Activated T-helper 1 cell treated with anti-CD3 and anti-CD28 coated beads, Interleukin-12 subunit alpha, Interleukin-12 subunit beta, Interleukin-2, Interleukin-4 antibody, amounts not matched to agents 30 ng/mL and 10 ng/mL and 1 ng/mL, durations not matched to agents 14 hours and 24 hours and 36 hours (primary cell): ENCODE measurements at places on chromosomes 1 and 21. TPM values are rescaled to one million over a fixed set of nuclear protein-coding genes. Genes with fewer than 3 reads are reported as not detected.

DNA sequence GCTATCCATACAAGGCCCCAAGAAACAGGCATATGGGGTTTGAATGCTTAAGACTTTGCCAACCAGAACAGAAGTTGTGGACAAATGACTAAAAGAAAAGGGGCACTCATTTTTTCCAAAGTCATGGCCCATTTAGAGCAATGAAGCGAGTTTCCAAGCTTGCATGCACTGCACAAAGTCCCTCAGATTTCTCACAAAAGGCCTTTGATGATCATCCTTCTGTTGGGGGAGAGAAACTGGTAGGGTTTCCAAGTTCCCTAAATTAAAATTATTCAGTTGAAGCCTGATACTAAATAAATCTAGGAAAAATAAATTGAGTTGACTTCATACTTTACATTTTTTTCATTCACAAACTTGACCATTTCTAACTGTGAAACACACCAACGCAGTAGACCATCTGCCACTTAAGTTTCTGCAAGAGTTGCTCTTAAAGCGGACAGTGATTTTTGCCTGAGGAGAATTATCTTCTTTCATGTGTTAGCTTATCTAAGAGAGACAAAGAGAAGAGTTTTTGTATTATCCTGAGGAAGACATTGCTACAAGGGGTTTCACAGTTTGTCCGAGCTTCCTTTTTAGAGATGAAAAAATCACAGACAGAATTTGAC, 139.2 kb downstream of the SEC16B start:
- no peak for DNase-seq

GRCh38 chr1:171785766-171786165, 4.3 kb downstream of the METTL13 start:
- DNase-seq: no peak

DNA sequence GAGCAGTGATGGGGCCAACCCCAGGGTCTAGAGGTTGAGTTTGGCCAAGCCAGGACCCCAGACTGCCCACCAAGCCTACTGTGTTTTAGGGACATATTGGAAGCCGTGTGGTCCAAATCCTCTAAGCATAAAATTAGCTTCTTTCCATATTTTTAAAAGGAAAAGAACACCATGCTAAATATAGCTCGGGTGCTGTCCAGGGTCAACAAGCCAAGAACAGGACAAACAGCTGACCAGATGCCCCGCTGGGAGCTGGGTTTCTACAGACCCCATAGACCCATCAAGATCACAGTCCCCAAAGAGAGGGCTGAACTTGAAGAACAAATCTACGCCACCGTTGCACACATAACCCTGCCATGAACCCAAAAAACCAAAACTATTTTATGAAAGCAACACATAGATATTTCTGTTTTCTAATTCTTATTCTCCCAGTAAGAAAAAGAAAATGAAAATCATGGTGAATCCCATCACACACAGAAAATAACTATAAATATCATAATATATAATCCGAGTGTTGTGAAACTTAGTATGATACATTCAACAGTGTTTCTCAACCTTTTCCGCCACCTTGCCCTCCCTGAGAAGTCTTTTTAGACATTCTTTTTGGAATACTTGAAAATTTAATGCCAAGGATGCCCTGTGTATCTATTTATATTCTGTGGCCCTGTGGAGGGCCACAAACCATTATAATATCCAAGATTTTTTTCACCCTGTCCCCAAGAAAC, 36.2 kb upstream of the FHAD1 start:
- no peak for DNase-seq

DNA sequence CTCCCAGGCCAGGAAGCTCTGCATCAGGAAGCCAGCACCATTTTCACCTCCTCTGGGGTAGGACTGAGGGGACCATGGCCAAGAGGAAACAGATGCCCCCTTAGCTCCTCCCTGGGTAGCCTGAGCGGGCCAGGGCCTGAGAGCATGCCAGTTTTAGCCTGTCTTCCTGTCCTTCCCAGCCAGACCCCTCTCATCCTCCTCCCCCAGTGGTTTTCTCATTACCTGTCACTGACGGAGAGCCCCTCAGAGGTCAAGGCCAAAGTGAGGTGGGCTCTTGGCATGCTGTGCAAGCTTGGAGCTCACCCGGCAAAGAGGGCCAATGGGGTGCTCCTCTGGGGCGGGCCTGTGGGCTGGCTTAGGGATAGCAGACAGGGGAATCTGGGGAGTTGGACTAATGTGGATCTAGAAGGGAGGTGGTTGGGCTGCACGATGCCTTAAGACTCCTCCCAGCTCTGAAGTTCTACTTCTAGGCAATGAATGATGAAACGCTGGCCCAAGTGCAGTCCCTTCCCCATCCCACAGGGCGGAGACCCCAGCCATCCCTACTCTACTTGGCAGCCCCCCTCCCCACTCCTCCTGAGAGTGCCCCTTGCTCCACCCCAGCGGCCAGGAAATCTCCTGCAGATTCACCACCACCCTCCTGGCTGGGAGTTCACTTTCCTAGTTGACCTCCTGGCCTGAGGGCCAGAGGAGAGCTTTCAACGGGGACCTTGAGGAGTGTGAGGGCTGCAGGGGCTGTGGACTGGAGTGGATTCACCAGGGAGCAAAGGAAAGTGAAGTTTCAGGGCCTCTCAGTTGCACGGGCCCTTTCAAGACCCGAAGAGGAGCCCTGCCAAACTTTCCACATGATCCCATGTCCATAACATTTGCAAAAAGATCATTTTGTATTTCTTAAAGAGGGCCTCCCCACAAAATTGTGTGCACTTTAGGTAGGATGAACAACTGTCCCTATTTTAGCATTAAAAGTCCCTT, 9.4 kb upstream of the LMNA start:
- no peak for DNase-seq

The CROCC gene
- total RNA-seq: 22.1 and 22.6 TPM in 2 replicates

GRCh38 chr1:230855886-230856285, 12.4 kb downstream of the C1orf198 start:
- DNase-seq: no peak

DNA sequence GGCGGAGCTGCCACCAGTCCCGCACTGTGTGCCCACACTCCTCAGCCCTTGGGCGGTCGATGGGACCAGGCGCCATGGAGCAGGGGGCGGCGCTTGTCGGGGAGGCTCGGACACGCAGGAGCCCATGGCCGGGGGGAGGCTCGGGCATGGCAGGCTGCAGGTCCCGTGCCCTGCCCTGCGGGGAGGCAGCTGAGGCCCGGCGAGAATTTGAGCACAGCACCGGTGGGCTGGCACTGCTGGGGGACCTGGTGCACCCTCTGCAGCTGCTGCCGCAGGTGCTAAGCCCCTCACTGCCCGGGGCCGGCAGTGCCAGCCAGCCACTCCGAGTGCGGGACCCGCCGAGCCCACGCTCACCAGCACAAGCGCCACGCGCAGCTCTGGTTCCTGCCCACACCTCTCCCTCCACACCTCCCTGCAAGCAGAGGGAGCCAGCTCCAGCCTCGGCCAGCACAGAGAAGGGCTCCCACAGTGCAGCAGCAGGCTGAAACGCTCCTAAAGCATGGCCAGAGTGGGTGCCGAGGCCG, 267.7 kb downstream of the RYR2 start:
- DNase-seq: no peak

The AIRE gene
- total RNA-seq: not detected in 2 replicates

- DNase-seq: no peak
Measured at GRCh38 chr1:70737125-70737524, 310.5 kb downstream of the PTGER3 start.

- DNase-seq: no peak
Measured at GRCh38 chr1:239044829-239045228, 341.5 kb upstream of the CHRM3 start.
